ENCODE measurements at places on chromosomes 3 and 15.

- DNase-seq: no peak
Observed at GRCh38 chr15:38743147-38743546, 178.5 kb upstream of the RASGRP1 start.

GRCh38 chr15:40250771-40251483 is 12.1 kb downstream of the PAK6 start:
- no peak for DNase-seq

GRCh38 chr3:10025205-10026083 is 793 bp upstream of the FANCD2 start:
- DNase-seq: peak; percentile 4

GRCh38 chr3:192847941-192848340 is 69.7 kb downstream of the MB21D2 start:
- no peak for DNase-seq

DNA sequence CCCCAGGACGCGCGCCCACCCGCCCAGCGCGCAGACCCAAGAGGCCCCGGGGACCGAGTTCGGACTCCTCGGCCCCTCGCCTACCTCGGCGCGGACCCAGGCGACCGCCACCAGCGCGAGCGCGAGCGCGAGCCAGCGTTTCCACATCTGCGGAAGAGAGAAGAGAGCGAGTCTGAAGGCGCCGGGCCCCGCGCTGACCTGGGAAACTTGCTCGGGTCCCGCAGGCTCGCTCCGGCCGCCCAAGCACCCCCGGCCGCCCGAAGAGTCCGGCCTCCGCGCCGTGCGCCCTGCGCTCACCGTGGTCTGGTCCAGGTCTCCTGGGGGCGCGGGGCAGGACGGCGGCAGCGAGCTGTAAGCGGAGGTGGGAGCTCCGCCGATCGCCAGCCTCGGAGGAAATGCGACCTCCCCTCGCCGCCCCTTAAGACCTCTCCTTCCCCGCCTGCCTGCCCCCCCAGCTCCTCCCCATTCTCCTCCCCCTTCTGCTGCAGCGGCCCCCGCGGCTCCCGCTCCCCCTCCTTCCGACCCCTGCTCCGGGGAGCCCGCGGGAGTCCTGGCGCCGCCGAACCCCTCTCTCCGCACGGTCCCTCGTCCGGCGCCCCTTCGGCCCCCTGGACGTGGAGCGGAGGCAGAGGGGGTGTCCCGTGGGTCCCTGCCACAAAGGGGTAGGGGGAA is at the start of gene FSTL1:
Gene FSTL1, minus strand, starts transcription at position 393 of the 672 bp plus-strand sequence. Its CDS starts 246 bp downstream, at position 147.
- peak; percentile 90 for DNase-seq

- no peak for DNase-seq
Observed at GRCh38 chr3:128902426-128902825, 23.0 kb downstream of the ACAD9 start.

DNA sequence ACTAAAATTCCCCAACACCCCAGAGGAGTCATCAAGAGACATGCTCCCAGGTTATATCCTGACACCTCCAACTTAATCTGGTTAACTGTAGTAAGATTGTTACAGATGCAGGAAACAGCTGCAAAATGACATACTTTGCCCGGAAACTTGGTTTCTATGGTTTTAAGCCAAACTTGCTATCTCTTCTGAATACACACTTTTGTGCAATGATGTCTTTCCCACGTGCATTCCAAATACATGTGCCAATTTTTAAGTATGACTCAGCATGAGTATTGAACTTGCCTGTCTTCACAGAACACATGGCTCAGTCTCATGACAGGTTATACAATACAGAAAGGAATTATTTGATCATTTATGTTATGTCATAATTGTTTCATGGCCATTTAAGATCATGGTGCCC is 207.0 kb upstream of the DCBLD2 start:
- DNase-seq: peak; percentile 23

DNA sequence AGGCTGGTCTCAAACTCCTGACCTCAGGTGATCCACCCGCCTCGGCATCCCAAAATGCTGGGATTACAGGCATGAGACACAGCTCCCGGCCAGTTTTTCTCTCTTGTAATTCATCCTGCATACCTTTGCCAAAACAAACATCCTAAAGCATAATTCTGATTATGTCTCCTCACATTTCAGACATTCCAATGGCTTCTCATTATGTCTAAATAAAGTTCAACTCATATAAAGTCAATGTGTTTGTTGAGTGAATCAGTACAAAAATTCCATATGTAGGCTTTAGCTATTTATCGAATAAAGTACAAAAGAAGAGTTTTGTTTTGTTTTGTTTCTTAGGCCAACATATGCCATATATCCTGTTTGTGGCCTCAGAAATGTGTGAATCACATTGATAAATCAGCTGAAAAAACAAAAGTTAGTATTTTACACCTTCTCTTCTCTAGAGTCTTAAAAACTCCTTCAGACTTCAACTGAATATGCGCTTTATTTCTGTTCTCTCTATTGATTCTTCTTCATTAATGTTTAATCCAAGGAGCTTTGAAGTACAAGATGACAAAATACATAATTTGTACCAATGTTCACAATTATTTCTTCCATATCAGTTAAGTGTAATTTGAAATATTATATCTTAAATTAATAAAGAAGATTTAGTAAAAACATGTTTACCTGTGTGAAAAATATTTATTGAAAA is 165.8 kb downstream of the MECOM start:
- no peak for DNase-seq

DNA sequence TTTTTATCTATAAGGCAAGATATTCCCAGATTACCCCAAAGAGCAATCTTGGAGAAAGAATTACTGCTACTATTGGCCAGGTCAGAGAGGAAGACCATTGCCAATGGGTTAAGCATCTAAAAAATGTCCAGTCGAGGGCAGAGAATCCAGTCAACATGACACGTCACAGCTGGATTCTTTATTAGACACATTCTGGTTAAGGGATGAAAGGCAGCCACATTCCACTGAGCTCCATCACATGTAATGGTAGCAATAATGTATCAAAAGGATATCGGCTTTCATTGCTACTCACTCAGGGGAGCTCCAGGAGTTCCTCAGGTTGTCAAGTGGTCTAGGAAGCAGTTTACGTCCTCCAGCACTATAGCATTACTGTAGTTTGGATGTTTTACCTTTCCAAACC is 421.1 kb downstream of the PLOD2 start:
- DNase-seq: no peak

GRCh38 chr3:12994357-12994606 is 78.9 kb downstream of the IQSEC1 start:
- peak; percentile 52 for DNase-seq
